ENCODE measurements at places on chromosomes 6 and 20.
A peak's percentile ranks its signal among the peaks of the same experiment; 100 is the strongest.

DNA sequence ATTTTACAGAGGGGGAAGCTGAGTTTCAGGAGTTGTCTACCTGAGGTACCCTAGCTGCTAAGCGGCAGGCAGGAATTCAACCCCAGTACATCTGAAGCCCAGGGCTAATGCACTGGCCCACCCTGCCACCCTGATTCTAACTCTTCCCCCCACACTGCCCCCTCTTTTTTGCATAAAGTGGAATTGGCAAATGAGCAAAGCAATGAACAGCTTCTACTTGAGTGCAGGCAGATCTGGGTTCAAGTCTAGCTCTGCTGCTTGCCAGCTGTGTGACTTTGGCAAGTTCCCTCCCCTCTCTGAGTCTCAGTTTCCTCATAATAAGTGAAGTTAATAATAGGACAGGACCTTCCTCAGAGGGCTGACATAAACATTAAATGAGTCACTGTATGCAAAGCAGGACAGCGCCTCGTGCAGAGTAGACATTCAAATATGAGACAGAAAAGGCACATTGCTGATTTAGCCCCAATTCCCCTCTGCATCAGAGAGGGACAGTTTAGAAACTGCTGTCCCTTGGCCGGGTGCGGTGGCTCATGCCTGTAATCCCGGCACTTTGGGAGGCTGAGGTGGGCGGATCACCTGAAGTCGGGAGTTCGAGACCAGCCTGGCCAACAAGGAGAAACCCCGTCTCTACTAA, 4.7 kb downstream of the ADA start:
- no peak for DNase-seq

DNA sequence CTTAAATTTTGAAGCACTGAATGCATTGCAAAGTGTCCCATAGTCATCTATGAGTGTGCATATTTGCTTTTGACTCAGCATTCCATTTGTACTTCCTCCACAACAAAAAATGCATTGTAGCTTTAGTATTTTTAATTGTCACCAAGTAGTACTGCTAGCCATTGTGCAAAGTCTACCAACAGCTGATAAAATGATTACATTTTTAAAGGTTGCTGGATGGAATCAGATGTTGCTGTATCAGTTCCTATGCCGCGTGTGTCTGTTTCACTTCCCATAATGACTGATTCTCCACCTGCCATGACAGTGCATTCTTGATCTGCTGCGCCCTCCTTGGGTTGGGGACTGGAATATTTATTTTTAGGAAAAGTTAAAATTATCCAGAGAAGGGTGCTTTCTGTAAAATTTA, 41.2 kb downstream of the SLX4IP start:
- DNase-seq, result no peak

GRCh38 chr20:36463212-36464061, 77.9 kb upstream of the MYL9 start:
- no peak for DNase-seq

DNA sequence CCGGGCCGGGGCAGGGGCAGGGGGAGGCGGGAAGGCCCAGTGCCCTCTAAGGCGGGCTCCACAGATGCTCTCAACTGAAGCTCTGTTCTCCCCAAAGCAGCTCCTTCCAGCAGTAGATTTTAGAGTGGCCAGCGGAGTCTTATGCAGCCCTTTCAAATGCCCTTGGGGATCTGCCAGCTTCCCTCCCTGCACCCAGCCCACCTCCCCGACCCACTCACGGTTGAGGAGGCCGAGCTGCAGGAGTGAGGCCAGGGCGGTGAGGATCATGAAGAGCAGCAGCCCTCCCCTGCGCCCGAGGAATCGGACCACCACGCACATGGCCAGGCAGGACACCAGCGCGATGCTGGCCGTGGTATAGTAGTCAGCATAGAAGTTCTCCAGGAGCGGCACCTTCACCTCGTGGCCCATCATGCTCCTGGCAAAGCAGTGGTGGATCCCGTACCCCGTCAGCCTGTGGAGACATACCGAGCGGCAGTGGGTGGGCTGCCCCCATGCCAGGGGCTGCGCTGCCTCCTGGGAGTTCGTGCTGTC, 28.0 kb downstream of the PSMG4 start:
- DNase-seq, result no peak

DNA sequence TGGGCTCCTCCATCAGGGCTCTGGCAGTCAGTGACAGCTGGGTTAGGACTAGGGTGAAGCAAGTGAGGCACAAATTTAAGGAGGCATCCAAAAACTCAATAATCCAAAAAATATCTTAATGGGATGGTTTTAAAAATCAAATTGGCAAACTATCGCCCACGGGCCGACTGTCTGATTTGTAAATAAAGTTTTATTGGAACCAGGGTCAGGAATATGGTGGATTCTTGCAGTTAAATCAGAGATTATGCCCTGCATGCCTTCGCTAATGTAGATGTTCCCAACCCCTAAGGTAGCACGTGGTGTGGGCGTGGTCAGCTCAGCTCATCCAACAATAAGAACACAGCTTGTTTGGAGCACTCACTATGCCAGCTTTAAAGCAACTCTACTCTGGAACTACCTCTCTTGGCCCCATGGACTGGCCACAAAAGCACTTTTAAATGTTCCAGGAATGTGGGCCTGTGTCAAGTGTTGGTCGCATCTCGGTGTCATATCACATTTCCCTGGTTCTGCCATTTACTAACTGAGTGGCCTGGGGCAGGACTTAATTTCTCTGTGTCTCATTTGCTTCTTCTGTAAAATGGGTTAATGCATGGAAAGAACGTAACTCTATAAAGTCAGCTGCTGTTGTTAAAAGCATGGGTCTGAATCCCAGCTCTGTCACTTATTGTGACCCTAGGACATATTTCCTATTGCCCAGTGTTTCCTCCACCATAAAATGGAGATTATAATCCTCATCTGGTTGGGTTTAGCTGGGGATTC, 7.0 kb downstream of the TP53RK start:
- DNase-seq, result no peak

DNA sequence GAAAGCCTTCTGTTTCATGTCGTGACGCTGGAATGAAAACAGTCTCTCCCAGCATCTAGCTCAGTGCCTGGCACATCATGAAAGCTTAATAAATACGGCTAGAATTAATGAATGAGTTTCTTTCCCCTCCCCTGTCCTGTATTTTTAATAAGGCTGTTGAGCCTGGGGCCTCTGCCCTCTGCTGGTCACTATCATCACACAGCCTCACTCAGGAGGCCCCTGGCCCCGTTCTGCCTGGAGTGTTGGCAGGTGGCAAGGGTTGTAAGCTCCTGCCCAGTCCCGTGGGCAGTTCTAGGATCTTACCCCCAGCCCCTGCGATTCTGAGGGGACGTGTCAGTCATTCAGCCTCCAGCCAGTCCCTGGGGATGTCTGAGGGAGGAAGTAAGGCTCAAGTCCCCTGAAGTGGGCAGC, 41.4 kb downstream of the PHACTR3 start:
- DNase-seq, result no peak

GRCh38 chr6:47734831-47735481, 36.6 kb downstream of the ADGRF4 start:
- no peak for DNase-seq

DNA sequence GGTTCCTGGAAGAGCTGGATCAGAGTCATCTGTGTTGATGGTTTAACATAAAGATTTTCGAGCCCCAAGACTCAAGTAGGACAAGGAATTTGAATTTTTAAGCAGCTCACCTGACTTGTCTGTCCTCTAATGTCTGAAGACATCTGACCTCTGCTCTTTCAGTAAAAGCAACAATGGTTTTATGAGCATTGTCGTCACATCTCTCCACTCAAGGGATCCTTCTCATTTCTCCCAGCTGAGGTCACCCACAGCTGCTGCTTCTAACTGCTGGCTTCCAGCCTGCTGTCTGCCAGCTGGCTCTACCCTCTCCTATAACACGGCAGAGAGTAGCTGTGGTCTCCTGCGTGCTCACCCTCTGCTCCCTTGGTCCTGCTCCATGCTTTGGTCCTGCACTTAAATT, 24.7 kb upstream of the HDAC2 start:
- DNase-seq, result peak; percentile 32

GRCh38 chr6:141097471-141097870, 1035.3 kb upstream of the GJE1 start:
- DNase-seq, result no peak

DNA sequence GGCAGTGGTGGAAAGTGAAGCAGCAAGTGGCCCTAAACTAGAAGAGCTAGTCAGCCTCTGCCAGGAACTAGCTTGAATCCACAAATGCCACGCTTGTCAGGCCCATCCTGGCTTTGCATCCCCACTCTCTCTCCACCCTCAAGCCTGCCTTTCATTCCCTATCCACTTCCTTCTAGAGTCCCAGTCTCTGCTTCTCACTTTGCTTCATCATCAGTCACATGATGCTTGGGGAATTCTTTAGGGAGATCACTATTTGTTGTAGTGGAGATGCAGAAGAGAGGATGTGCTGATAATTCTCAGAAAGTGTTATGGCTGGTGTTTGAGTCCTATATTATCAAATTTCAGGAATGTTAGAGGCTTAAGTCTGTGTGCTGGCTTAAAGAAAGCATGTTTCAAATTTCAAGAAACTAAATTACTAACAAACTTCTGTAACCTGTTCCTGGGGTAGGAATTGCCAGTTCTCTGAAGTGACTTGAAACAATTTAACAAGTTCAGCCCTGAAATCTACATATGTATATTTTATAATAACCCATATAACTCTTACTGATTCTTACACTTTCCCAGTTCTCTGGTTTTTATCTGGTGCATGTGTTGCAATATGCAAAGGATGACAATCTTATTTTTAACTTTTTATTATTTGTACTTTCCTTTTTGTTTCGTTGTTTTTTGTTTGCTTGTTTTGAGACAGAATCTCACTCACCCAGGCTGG, 7.5 kb downstream of the TRIM39 start:
- DNase-seq, result no peak

GRCh38 chr6:148179786-148180185, 162.9 kb upstream of the SASH1 start:
- DNase-seq, result no peak

DNA sequence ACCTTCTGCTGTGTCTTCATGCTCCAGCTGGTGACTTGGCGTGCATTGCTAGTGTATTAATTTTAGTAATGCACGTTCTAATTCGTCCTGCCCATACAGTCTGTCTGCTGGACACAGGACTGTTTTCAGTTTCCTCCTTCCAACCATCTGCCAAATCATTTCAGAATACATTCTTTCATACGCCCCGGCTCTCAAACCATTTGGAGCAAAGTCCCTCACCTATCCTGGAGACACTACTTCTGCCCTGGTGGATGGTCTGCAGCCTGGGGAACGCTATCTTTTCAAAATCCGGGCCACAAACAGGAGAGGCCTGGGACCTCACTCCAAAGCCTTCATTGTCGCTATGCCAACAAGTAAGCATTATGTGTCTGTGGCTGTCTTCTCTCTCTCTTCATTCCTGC, 60.5 kb downstream of the FNDC1 start:
- DNase-seq, result no peak
